ENCODE measurements at places on chromosomes 13 and 19.

DNA sequence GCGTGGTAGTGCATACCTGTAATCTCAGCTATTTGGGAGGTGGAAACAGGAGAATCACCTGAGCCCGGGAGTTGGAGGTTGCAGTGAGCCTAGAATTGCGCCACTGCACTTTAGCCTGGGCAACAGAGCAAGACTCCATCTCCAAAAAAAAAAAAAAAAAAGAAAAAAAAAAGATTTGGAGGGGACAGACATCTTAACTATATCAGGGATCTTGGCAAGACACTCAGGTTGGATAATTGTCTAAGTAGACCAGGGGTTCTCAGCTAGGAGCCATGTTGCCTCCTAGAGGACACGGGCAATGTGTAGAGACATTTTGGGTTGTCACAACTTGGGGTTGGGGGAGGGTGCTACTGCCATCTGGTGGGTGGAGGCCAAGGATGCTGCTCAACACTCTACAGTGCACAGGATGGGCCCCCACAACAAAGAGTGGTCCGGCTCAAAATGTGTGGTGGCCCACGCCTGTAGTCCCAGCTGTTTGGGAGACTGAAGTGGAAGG lies 1.9 kb upstream of the ZNF580 start:
- peak; percentile 60 for DNase-seq

DNA sequence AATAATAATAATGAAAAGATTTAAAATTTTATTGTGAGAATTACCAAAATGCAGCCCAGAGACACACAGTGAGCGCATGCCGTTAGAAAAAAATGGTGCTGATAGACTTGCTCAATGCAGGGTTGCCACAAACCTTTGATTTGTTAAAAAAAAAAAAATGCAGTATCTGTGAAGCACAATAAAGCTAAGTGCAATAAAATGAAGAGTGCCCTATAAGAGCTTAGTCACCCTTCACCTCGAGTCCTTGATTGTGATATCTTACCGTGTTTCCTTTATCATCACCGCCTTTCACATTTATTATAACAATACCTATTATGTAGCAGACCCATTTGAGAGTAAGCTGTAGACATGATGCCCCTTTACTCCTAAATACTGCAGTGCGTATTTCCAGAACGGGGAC lies 83.2 kb downstream of the SLC6A16 start:
- no peak for DNase-seq

DNA sequence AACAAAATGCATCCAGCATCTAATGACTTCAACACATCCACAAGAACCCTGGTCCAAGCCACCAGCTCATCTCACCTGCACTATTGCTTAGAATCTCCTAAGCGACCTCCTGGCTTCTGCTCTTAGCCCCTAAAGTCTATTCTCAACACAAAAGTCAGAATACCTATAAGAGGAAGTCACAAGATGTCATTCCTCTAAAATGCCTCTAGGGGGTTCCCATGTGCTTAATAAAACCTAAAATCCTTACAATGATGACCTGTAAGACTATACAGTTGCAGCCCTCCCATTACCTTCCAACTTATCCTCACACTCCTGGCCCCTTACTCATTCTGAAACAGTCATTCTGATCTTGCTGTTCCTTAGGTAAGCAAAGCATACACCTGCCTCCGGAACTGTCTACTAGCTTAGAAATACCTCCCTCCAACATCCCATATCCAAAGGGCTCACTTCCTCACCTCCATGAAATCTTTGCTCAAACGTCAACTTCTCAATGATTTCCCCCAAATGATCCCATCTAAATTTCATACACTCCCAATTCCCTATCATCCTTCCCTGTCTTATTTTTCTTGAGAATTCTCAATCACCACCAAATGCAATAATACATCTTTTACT lies 10.0 kb downstream of the ATP7B start:
- DNase-seq, result no peak

GRCh38 chr19:19751846-19752245 lies 18.9 kb upstream of the ZNF14 start:
- no peak for DNase-seq

- no peak for DNase-seq
Observed at GRCh38 chr13:20033486-20033885, 75.0 kb downstream of the ZMYM2 start.

All from CD8-positive, alpha-beta T cell (primary cell).